ENCODE measurements at places on chromosomes 3 and 15.

DNA sequence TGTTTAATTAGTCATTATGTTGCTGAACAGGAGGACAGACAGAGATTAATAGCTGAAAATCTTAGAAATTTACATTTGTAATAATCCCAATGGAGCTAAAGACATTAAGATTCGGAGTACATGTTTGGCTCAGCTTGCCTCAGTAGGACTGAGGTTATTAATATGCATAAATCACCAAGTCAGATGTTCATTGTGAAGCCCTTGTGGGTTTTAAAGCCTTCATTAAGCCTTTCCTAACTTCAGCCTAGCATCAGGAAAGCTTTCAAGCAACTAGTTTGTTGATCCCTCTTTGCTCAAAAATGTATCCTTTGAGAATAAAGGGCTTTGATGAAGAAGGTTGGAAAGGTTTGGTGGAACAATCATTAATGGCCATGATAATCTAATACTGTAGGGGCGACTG, 178.2 kb upstream of the CGNL1 start:
- no peak for DNase-seq

DNA sequence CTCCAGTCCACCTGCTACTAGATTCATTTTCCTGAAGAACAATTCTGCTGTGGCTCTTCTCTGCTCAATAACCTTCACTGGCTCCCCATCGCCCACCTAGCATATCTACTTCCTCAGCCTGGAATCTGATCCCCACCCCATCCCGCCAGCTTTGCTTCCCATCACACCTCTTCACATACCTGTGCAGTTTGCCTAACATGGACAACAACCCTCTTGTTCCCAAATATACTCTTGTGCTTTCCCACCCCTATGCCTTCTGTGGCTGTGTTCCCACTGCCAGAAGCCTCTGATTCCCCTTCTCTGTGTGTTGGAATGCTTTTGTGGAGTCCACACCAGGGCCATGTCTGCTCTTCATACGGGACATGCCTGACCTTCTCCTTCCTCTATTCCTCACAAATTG, 29.5 kb downstream of the CMTM7 start:
- no peak for DNase-seq

- no peak for DNase-seq
Observed at GRCh38 chr3:13673207-13673606, 124.3 kb downstream of the FBLN2 start.

DNA sequence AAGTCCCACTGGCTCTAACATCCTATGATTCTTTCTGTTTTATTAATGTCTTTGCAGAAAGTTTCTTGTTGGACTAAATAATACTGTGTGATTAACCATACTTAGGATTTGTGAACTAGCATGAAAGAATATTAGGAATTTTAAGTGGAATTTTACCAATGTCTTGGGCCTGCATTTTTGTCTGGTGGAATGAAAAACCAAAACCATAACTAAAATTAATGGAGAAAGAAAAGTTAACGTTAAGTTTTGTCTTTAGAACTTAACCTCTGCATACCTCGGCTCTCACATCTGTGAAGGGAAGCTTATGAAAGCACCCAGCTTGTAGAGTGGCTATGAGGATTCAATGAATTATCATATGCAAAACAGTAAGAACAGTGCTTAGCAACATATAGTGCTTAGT, 6.5 kb downstream of the FBN1 start:
- DNase-seq, result no peak

DNA sequence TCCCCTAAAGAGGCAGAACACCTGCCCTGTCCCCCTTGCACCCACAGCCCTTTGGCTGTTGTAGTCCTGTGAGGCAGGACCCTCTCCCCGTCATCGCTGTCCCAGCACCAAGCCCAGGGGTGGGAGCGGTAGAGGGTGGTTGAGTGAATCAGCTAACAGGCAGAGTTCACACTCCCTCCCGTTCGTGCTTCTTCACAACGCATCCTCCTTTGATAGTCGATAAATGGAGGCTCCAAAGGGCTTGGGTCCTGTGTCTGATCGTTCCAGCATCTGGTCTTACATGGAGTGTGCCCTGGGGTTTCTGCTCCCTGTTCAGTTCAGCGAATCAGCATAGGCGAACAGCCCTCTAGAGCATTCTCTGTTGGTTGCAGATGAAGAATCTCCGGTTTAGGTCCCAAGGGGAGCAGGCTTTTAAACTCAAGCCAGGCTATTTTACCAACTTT, 820 bp upstream of the HMCES start:
- DNase-seq, result peak; percentile 19

DNA sequence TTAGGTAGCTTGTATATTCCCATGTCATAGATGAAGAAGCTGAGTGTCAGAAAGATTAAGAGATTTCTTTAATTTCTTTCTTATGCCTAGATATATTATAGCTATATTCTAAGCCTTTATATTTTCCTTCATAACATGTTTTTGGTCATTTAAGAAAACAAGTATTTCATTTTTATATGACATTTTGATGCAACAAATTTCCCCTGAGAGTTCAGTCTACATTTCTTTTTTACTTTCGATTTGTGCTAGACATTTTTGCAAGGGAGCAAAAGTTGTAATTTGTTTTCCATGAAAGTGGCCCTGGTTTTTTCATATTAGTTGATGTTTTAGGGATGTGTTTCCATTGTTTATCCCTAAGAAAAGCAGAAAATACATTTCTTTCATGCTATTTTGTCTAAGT, 344.9 kb downstream of the NLGN1 start:
- DNase-seq, result no peak

DNA sequence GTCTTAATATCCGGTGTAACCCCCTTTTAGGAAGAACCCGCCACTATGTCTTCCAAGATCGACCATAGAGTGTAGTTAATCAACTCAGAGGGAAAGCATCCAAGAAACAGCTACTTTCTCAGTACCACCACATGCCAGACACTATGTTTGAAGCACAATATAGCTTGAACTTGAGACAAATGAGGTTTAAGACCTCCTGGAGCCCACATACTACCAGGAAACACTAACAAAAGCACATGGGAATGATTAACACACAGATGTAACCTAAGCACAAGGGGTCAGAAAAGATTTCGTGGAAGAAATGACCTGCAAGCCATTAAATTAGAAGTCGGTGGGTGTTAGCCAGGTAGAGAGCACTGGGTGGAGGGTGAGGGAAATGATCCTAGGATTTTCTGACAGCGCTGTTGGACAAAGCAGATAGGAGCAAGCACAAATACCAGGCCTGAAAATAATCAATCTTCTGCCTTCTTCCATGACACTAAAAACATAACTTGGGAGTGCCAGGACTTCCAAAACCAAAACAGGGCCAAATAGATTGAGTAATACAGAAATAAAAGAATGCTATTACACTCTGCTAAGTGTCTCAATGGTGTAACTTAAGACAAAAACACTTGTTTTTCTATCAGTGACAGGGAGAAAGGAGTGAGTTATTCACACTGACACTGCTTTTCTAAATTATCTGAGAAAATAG, 213.7 kb downstream of the FOXP1 start:
- no peak for DNase-seq

DNA sequence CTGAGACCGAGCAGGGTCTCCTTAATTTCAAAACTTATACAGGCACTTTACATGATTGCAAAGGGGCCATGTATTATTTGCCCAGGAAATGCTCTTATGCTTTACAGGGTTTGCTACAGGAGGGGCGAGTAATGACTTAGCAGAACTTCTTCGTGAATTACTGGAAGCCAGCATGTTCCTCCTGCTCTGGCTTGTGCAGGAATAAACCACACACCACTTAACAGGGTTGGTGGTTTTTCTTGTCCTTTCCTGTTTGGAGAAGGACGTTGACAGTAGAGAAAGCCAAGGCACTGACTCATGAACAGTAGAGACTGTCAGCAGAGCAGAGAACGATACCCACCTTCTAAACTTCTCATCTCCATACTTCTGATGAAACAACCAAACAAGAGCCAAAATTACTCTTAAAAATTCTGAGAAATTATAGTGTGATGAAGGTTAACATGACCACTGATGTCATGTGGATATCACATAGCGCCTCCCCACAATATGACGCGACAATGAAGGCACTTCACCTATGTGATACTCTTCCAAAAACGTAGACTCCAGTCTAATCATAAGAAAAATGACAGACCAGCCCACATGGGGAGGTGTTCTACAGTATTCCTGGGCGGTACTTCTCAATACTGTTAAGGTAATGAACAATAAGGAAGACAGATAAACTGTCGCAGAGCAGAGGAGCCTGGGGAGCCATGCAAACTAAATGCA, 24.7 kb upstream of the MCTP2 start:
- DNase-seq, result no peak

GRCh38 chr3:169913323-169913722, 2.0 kb downstream of the SAMD7 start:
- DNase-seq, result no peak

- no peak for DNase-seq
Observed at GRCh38 chr3:190099099-190099498, 21.6 kb downstream of the P3H2 start.
